ENCODE measurements at places on chromosomes 2 and 18. TPM values are rescaled to one million over a fixed set of nuclear protein-coding genes. Genes with fewer than 3 reads are reported as not detected.

Gene GPR39
- 0.64 TPM for total RNA-seq

Gene VIT
- total RNA-seq = 8.1 TPM

Gene PRKAG3
- not detected for total RNA-seq

Gene FLACC1
- 0.32 TPM for total RNA-seq

Gene EGR4
- not detected for total RNA-seq

Gene FSIP2
- total RNA-seq = under 0.01 TPM

Gene NCKAP5
- total RNA-seq = 0.75 TPM

Gene SLC4A3
- 1.8 TPM for total RNA-seq

Gene PROKR1
- total RNA-seq = not detected

Gene OBSL1
- 151 TPM for total RNA-seq

Gene LAMA3
- total RNA-seq = 27.2 TPM

Gene SFT2D3
- 8.3 TPM for total RNA-seq

Gene KDSR
- 208 TPM for total RNA-seq

Gene KLF7
- total RNA-seq = 17.0 TPM

DNA sequence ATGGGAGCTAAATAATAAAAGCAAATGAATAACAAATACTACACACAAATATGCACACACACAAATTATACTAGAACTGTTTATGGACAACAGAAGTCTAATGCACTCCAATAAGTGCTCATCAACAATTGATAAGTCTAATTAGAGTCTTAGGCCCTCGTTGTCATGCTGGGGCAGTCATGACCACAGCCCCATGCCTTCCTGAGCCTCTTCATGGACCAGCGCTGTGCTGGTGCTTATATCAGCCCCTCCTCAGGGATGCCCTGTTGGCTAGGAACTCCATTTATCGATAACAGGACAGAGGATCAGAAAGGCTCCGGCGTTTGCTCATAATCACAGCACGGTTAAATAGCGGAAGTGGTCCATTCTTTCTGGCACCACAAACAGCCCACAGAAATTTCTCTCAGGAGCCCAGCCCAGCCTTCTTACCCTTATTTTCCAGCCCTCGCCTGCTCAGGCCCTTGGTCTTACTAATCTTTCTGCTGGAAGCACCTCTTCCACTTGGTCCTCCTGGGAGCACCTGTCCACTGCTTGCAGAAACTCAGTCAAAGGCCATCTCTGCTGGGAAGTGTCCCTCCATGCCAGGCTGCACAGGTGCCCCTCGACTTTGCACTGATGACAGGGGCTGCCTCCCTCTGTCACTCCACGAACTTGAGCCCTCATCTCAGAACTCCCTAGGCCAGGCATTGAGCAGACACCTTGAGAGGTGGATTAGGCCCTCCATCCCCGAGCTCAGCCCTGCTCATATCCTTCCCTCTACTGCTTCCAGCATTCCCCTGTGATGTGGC, 500.2 kb upstream of the HS6ST1 start:
- DNase-seq = no peak
- no peaks in the 10 kb centered on the region for H3K36me3 ChIP-seq
- no peaks in the 10 kb centered on the region for H3K27me3 ChIP-seq

DNA sequence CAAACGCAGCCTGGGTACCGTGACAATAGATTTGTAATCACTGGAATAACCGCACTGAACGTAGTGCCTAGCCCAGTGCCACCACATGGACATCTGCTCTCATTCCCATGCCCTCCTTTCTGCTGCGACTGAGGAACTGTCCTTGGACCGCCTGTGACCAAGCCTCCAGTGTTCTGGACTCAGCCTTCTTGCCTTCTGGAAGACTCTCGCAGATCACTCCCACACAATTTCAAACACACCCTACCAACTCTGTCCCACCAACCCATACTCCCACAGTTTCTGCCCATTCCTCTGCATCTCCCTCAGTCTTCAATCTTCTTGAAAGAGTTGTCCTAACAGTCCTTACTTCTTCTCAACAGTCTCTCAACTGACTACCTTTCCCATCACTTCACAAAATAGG, 2.1 kb downstream of the RNF149 start:
- peak overlapping the region; percentile 94 for H3K27ac ChIP-seq
- H3K27me3 ChIP-seq = no peaks in the 10 kb centered on the region

- no peak overlapping the region for H3K27ac ChIP-seq
- H3K27me3 ChIP-seq = no peaks in the 10 kb centered on the region
- no peak overlapping the region for H3K4me3 ChIP-seq
- DNase-seq = no peak
- no peaks in the 10 kb centered on the region for H3K36me3 ChIP-seq
- H3K4me1 ChIP-seq = no peaks in the 10 kb centered on the region
Measured at GRCh38 chr2:129580001-129580400, 399.5 kb upstream of the RAB6C start.

DNA sequence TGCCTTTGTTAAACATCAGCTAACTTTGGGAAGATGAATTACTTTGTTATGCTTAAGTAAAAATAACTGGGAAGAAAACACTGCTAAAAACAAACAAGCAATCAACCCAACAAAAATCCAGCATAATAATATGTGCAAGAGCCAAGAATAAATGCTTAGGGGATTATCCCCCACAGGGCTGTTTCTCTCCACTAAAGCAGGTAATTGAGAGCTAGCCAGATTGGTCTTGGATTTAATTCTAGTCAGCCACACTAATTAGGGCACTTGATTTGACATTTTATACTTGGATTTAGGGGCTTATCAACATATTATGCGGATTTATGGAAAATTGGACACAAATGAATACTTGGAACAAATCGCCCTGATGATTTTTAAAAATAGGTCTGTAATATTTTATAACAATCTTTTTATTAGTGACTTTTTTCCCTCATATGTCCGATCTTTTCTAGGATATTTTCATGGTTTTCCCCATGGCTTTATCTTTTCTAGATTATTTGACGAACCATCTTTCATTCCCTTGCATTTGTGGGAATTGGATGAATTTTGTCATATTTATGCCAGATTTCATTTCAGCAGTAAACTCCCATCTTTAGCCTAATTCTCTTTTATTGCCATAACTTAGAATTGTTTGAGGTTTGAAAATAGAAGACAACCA, 199.1 kb upstream of the NXPH2 start:
- no peaks in the 10 kb centered on the region for H3K4me1 ChIP-seq
- DNase-seq = no peak
- H3K4me3 ChIP-seq = no peak overlapping the region
- no peak overlapping the region for H3K27ac ChIP-seq
- H3K36me3 ChIP-seq = no peaks in the 10 kb centered on the region
- no peaks in the 10 kb centered on the region for H3K27me3 ChIP-seq

DNA sequence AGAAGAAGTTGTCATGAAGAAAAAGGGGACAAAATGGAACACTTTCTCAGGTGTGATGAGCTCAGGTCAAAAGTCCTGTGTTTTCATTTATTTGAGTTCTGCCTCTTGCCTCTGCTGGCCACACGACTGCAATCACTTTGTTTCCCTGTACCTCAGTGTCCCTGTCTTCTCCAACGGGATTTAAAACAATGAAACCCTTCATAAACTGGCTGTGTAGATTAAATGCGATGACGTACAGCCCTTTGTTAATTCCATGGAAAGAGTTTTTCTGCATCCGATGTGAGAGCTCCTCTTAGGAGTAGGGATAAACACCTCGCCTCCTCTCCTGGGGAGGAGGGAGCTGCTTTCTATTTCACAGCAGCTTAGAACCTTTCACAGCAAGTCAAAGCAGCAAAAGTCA, 51.5 kb upstream of the CNGA3 start:
- H3K36me3 ChIP-seq = no peaks in the 10 kb centered on the region
- H3K4me1 ChIP-seq = no peaks in the 10 kb centered on the region
- H3K27me3 ChIP-seq = no peaks in the 10 kb centered on the region
- H3K27ac ChIP-seq = no peak overlapping the region

- DNase-seq = peak; percentile 48
- H3K4me1 ChIP-seq = no peaks in the 10 kb centered on the region
- no peak overlapping the region for H3K27ac ChIP-seq
- H3K27me3 ChIP-seq = no peaks in the 10 kb centered on the region
- H3K36me3 ChIP-seq = no peaks in the 10 kb centered on the region
- H3K4me3 ChIP-seq = no peak overlapping the region
Measured at GRCh38 chr2:866009-866680, 84.5 kb upstream of the SNTG2 start.

- no peaks in the 10 kb centered on the region for H3K27me3 ChIP-seq
- no peaks in the 10 kb centered on the region for H3K4me1 ChIP-seq
- H3K27ac ChIP-seq = no peak overlapping the region
Measured at GRCh38 chr2:183163821-183164649, 39.8 kb downstream of the NUP35 start.

GRCh38 chr2:175048275-175048674, 43.1 kb upstream of the CHN1 start:
- no peaks in the 10 kb centered on the region for H3K4me1 ChIP-seq
- no peaks in the 10 kb centered on the region for H3K36me3 ChIP-seq
- H3K27ac ChIP-seq = no peak overlapping the region
- no peaks in the 10 kb centered on the region for H3K27me3 ChIP-seq

DNA sequence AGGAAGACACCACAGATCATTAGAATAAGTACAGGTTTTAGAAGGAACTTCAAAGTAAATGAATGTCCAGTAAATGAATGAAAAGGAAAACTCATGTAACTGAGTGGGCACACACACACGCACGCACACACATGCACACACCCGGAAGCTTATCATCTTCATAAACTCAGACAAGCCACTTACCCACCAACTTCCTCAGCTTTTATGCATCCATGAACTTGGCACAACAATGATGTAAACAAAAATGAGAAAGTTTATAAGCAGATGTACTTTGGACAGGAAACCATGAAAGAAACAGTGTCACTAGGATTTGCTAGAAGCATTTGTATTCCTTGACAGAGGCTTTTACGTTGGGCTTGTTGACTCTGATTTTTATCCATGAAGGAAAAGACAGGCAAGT, 23.2 kb downstream of the RNF152 start:
- H3K4me1 ChIP-seq = peaks cover 4% of the 10 kb centered on the region
- H3K4me3 ChIP-seq = no peak overlapping the region
- H3K36me3 ChIP-seq = no peaks in the 10 kb centered on the region
- no peak for DNase-seq

- DNase-seq = no peak
- no peaks in the 10 kb centered on the region for H3K4me1 ChIP-seq
- H3K36me3 ChIP-seq = no peaks in the 10 kb centered on the region
- H3K27me3 ChIP-seq = no peaks in the 10 kb centered on the region
Measured at GRCh38 chr18:56161566-56162260, 476.7 kb downstream of the TXNL1 start.

- H3K4me3 ChIP-seq = no peak overlapping the region
- H3K36me3 ChIP-seq = no peaks in the 10 kb centered on the region
- H3K4me1 ChIP-seq = peaks cover 14% of the 10 kb centered on the region
- H3K27ac ChIP-seq = peak overlapping the region; percentile 55
- no peaks in the 10 kb centered on the region for H3K27me3 ChIP-seq
- DNase-seq = no peak
Measured at GRCh38 chr2:40372283-40372985, 79.5 kb downstream of the SLC8A1 start.

GRCh38 chr2:142973822-142974207, 96.4 kb downstream of the KYNU start:
- H3K27ac ChIP-seq = no peak overlapping the region
- H3K4me3 ChIP-seq = no peak overlapping the region
- no peaks in the 10 kb centered on the region for H3K27me3 ChIP-seq
- no peaks in the 10 kb centered on the region for H3K4me1 ChIP-seq
- DNase-seq = no peak
- no peaks in the 10 kb centered on the region for H3K36me3 ChIP-seq

GRCh38 chr18:50928551-50928950, 39.3 kb upstream of the ELAC1 start:
- H3K36me3 ChIP-seq = peaks cover 10% of the 10 kb centered on the region
- no peak overlapping the region for H3K27ac ChIP-seq
- no peak for DNase-seq
- no peaks in the 10 kb centered on the region for H3K27me3 ChIP-seq
- H3K4me3 ChIP-seq = no peak overlapping the region
- no peaks in the 10 kb centered on the region for H3K4me1 ChIP-seq

DNA sequence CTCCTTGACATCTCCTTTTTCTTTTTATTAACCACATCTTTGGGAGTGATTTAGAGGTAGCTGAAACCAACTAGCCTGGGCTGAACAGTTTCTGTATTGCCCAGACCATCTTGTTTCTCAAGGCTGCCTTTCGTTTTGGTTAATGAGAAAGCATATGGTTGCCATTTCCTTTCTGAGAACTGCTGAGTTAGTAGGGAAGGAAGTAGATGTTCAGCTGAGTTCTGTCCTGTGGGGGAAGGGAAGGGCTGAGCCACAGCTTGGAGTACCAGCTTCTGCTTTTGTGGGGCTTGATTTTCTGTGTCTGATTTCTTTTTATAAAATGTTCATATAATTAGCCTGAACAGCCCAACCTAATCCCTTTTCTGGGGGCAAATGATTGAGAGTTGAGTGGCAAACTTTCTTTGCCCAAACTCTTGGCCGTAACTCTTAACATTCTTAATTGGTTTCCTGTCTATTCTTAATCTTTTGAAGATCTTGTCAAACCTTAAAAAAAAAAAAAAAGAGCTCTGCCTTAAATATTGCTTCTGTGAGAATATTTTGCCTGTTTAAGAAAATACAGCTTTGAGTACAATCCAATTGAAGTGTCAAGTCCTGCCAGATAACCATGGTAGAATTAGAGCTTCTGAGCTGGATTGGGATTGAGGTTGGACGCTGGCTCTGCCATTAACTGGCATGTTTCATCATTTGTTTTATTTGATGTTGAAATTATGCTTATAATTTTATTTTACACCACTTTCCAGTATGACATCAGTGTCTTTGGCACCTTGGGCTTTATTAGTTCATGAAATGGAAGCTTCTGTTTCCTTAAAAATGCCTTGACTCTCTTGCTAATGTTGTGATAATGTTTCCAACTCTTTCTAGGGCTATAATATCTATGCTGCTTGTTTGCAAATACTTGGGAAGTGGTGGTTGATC, 1.9 kb upstream of the NABP1 start:
- H3K27ac ChIP-seq = peak overlapping the region; percentile 39
- H3K4me3 ChIP-seq = no peak overlapping the region
- H3K27me3 ChIP-seq = no peaks in the 10 kb centered on the region
- no peaks in the 10 kb centered on the region for H3K36me3 ChIP-seq
- peak; percentile 70 for DNase-seq

- H3K27me3 ChIP-seq = no peaks in the 10 kb centered on the region
- H3K4me3 ChIP-seq = peak overlapping the region; percentile 76
- H3K36me3 ChIP-seq = no peaks in the 10 kb centered on the region
- no peak for DNase-seq
Measured at GRCh38 chr2:96144481-96145035, 682 bp downstream of the DUSP2 start.
